Natural killer cell (primary cell): ENCODE measurements at places on chromosomes 16 and 17.

DNA sequence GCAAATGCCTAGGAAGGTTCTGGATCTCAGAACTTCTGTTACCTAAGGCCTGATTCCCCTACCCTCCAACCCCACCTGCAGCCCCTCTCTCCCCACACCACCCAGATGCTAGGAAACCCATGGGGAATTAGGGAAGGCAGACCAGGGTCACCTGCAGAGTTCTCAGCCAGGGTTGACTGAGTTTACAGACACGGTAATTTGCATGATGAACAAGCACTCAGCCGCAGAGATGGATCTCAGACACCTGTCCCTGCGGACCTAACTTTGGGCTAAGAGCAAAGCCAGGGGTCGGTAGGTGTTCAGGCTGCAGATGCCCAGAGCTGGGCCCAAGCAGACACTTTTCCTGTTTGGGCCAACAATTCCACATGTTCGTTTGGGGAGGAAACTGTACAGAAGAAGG is 2.9 kb downstream of the ABI3 start:
- peak overlapping the region; percentile 56 for H3K27ac ChIP-seq
- H3K4me3 ChIP-seq: peak overlapping the region; percentile 59
- no peak for DNase-seq
- peaks cover 15% of the 10 kb centered on the region for H3K36me3 ChIP-seq
- peaks cover 97% of the 10 kb centered on the region for H3K4me1 ChIP-seq

- H3K36me3 ChIP-seq: no peaks in the 10 kb centered on the region
- no peaks in the 10 kb centered on the region for H3K4me1 ChIP-seq
- DNase-seq: no peak
- no peak overlapping the region for H3K4me3 ChIP-seq
- no peaks in the 10 kb centered on the region for H3K27me3 ChIP-seq
Observed at GRCh38 chr16:4136229-4136813, 20.1 kb upstream of the ADCY9 start.

GRCh38 chr17:35801583-35802224 is 6.3 kb upstream of the MMP28 start:
- H3K36me3 ChIP-seq: no peaks in the 10 kb centered on the region
- H3K27me3 ChIP-seq: peaks cover 3% of the 10 kb centered on the region
- H3K27ac ChIP-seq: no peak overlapping the region
- DNase-seq: no peak
- peaks cover 7% of the 10 kb centered on the region for H3K4me1 ChIP-seq

DNA sequence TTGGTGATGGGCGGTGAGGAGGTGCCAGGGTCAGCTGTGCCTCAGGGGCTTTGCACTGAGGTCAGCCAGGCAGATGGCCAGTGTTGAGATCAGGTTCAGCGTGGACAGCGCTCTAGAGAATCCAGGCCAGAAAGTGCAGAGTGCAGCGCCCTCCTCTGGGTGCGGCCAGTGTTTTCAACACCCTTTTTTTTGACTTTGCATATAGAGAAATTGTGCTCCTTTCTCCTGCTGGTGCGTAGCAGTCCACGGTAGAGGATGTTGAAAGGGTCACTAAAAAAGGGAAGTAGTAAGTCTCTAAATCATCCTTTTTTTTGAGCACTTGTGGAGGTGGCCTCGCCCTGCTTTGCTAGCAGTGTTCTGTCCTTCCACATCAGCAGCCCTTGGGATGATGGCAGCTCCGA is 53.9 kb downstream of the BANP start:
- no peaks in the 10 kb centered on the region for H3K27me3 ChIP-seq
- DNase-seq: no peak
- H3K27ac ChIP-seq: no peak overlapping the region
- peaks cover 26% of the 10 kb centered on the region for H3K36me3 ChIP-seq
- peaks cover 17% of the 10 kb centered on the region for H3K4me1 ChIP-seq

DNA sequence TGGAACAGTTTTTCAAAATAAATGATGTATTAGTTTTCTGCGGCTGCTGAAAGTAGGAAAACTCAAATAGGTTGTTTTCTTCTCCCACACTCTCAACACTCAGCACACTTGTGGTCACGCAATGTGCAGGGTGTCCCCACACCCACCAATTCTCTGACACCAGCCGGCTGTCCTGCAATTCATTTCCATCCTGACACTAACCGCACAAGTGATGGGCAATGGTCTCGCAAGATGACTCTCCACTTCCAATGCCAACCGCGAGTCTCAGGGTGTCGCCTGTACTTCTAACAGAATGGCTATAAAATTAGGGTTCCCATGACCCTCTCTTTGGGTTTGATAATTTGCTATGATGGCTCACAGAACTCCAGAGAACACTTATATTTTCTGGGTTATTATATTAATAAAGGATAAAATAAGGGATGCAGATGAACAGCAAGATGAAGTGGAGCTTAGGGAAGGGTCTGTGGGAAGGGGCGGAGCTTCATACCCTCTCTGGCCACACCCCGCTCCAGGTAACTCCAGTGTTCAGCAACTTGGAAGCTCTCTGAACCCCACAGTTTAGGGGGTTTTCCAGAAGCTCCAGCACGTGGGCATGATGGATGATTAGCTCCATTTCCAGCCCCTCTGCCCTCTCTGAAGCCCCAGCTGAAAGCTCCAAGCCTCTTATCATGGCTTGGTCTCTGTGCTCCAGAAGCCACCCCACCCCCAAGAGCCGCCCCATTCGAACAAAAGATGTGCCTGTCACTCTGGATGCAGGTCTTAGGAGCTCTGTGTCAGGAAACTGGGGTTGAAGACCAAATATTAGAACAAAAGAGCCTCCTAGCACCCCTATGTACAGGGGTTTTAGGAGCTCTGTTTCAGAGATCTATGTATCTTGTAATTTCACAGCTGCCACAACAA is 19.8 kb downstream of the TAF1C start:
- no peak overlapping the region for H3K4me3 ChIP-seq
- H3K27me3 ChIP-seq: no peaks in the 10 kb centered on the region
- DNase-seq: no peak

DNA sequence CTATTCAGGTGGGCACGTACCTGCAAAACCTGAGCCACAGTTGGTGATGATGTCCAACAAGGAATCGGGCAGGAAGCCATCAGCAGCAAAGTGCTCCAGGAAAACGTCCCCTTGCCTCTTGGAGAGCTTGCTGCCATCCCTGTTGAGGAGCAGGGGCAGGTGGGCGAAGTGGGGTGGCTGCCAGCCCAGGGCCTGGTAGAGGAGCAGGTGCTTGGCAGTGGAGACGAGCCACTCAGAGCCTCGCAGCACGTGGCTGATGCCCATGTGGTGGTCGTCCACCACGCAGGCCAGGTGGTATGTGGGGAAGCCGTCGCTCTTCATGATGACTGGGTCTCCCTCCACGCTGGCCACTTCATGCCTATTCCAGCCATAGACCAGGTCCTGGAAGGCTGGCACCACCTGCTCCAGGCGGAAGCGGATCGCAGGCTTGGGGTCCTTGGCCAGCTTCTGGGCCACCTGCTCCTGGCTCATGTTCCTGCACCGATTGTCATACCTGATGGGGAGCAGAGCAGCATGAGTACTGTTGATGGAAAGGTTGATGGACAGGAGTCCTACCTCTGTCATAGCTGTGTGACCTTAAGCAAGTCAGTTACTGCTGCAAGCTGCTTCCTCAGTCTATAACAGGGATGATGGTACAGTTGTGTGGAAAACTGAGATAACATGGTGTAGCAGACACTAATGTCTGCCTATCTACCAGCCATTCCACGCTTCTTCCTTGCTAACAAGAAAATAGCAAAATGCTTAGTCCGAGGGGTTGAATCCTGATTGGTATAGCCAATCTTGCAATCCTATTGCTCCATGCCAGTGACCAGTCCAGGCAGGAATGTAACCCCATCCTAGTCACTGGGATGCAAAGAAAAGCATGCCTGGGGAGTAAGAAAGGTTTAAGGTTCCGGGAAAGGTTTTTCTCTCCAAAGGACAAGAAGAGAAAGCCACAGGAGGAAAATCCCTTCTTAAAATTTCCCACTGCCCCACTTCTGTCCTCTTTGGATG is 22.0 kb downstream of the EARS2 start:
- H3K27me3 ChIP-seq: no peaks in the 10 kb centered on the region
- peaks cover 42% of the 10 kb centered on the region for H3K36me3 ChIP-seq
- H3K27ac ChIP-seq: no peak overlapping the region
- no peaks in the 10 kb centered on the region for H3K4me1 ChIP-seq

- no peak overlapping the region for H3K4me3 ChIP-seq
- H3K27me3 ChIP-seq: no peaks in the 10 kb centered on the region
- no peaks in the 10 kb centered on the region for H3K36me3 ChIP-seq
Observed at GRCh38 chr17:71313866-71314265, 807.0 kb upstream of the SOX9 start.

GRCh38 chr17:40105861-40106759 is 5.7 kb upstream of the NR1D1 start:
- H3K4me3 ChIP-seq: no peak overlapping the region
- H3K4me1 ChIP-seq: peaks cover 81% of the 10 kb centered on the region
- H3K27ac ChIP-seq: peak overlapping the region; percentile 94
- no peaks in the 10 kb centered on the region for H3K36me3 ChIP-seq
- no peaks in the 10 kb centered on the region for H3K27me3 ChIP-seq

- H3K27me3 ChIP-seq: no peaks in the 10 kb centered on the region
- no peak overlapping the region for H3K4me3 ChIP-seq
- H3K4me1 ChIP-seq: peaks cover 7% of the 10 kb centered on the region
- no peak for DNase-seq
Observed at GRCh38 chr16:48371393-48371780, 13.8 kb downstream of the SIAH1 start.

GRCh38 chr17:35804658-35805192 is 4.6 kb upstream of the TAF15 start:
- H3K4me3 ChIP-seq: no peak overlapping the region
- H3K27me3 ChIP-seq: no peaks in the 10 kb centered on the region
- peaks cover 16% of the 10 kb centered on the region for H3K4me1 ChIP-seq
- no peak overlapping the region for H3K27ac ChIP-seq
- no peak for DNase-seq

DNA sequence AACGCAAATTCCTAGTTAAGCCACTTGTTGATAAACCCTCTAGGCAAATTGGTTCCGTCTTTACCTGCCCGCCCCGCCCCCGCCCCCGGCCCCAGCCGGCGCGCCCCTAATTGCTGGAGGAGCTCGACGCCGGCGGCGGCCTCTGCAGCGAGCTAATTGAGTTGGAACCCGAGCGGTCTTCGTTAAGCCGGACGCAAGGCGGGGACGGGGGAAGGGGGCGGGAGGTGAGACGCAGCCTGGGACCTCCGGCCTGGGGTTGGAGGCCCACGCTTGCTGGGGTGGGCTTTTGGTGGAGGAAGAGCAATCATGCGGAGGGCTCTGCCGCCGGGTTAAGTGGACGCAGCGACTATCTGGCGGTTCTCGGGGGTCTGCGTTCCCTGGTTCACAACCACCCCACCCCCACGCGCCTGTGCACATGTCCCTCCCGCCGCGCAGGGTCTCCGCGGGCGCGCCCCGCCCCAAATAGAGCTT is 12.7 kb upstream of the FOXF1 start:
- no peak for DNase-seq
- peaks cover 49% of the 10 kb centered on the region for H3K27me3 ChIP-seq
- H3K27ac ChIP-seq: no peak overlapping the region
- no peak overlapping the region for H3K4me3 ChIP-seq
- no peaks in the 10 kb centered on the region for H3K4me1 ChIP-seq

DNA sequence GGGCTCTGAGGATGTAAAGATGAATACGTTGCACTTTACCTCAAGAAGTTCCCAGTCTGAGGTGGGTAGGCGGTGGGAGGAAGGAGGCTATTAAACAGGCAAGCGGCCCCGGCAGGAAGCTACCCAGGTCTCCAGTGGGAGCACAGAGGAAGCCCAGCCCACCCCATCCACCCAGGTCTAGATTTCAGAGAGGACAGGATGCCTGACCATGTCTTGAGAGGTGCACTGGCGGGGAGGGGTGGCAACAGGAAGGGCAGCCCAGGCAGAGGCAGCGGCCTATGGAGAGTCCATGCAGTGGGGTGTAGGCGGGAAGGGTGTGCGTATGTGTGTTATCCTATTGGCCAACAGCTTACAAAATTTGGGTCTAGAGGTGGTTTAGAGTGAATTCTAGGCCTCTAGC is 13.9 kb downstream of the SARM1 start:
- H3K36me3 ChIP-seq: peaks cover 18% of the 10 kb centered on the region
- H3K4me3 ChIP-seq: peak overlapping the region; percentile 58
- no peak for DNase-seq
- H3K4me1 ChIP-seq: peaks cover 24% of the 10 kb centered on the region
- H3K27ac ChIP-seq: no peak overlapping the region
- H3K27me3 ChIP-seq: no peaks in the 10 kb centered on the region

DNA sequence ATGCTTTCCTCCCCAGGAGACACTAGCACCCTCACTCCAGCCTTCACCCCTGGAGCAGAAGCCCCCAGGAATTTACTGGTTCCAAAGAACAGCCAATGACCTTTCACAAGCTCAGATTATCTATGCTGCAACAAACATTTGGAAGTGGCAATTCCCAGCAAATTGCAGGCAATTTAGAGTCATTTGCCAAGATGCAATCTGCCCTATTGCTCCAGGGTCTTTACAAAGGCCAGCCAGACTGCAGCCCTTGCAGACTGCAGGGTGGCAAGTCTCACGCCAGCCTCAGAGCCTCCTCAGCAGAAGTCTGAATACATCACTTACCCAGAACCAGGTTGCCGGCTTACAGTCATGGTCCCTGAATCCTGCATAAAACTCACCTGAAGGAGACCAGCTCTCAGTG is 21.8 kb downstream of the AXIN1 start:
- H3K4me3 ChIP-seq: no peak overlapping the region
- H3K27me3 ChIP-seq: no peaks in the 10 kb centered on the region
- H3K4me1 ChIP-seq: peaks cover 72% of the 10 kb centered on the region
- H3K36me3 ChIP-seq: no peaks in the 10 kb centered on the region

- H3K4me3 ChIP-seq: no peak overlapping the region
- no peak overlapping the region for H3K27ac ChIP-seq
- H3K4me1 ChIP-seq: no peaks in the 10 kb centered on the region
- peaks cover 3% of the 10 kb centered on the region for H3K27me3 ChIP-seq
- no peaks in the 10 kb centered on the region for H3K36me3 ChIP-seq
- DNase-seq: no peak
Observed at GRCh38 chr17:304461-304860, 48.1 kb downstream of the RPH3AL start.
